Neural progenitor cell (in vitro differentiated cells): ENCODE measurements at places on chromosomes 13 and 19.

- peak overlapping the region; percentile 99 for H3K4me3 ChIP-seq
- H3K27me3 ChIP-seq = no peaks in the 10 kb centered on the region
- peaks cover 7% of the 10 kb centered on the region for H3K4me1 ChIP-seq
- no peak for DNase-seq
Observed at GRCh38 chr19:29714371-29714952, 599 bp downstream of the C19orf12 start.

GRCh38 chr19:17116996-17117702, 41.6 kb downstream of the MYO9B start:
- no peak overlapping the region for H3K4me3 ChIP-seq
- DNase-seq = no peak
- no peaks in the 10 kb centered on the region for H3K27me3 ChIP-seq
- H3K27ac ChIP-seq = no peak overlapping the region

DNA sequence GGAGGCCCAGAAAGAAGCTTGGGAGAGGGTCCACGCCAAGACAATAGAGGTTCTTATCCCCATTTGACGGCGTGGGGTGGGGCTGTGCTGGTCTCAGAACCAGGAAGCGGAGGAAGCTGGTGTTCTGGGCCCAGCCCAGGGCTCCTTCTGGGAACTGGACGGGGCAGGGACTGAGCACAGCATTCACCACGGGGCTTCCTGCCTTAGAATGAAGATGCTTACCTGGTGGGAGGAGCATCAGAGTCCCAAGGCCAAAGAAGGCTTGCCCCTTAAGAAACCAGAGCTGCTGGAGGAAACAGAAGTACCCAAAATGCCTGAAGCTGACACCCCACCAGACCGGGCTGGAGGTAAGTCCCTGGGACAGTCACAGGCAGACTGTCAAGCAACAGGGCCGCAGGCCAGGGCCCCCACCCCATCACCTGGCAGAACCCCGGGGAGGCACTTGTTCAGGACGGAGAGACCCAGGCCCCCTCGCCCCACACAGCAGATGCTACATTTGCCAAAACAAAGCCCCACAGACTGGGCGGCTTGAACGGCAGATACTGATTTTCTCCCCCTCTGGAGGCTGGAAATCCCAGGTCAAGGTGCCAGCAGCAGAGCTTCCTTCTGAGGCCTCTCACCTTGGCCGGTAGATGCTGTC, 17.8 kb upstream of the IGLON5 start:
- no peak overlapping the region for H3K27ac ChIP-seq
- H3K4me1 ChIP-seq = peaks cover 30% of the 10 kb centered on the region
- no peaks in the 10 kb centered on the region for H3K36me3 ChIP-seq
- H3K4me3 ChIP-seq = no peak overlapping the region
- H3K27me3 ChIP-seq = peaks cover 16% of the 10 kb centered on the region

- peak; percentile 84 for DNase-seq
- peaks cover 22% of the 10 kb centered on the region for H3K4me1 ChIP-seq
- peaks cover 26% of the 10 kb centered on the region for H3K27me3 ChIP-seq
- H3K4me3 ChIP-seq = peak within 1 kb of the TSS; percentile 77
Observed at GRCh38 chr13:52159159-52159982, at the start of gene NEK3. Gene NEK3, minus strand, starts transcription at chr13:52159597. Its CDS starts 3,406 bp downstream, at chr13:52156191.

DNA sequence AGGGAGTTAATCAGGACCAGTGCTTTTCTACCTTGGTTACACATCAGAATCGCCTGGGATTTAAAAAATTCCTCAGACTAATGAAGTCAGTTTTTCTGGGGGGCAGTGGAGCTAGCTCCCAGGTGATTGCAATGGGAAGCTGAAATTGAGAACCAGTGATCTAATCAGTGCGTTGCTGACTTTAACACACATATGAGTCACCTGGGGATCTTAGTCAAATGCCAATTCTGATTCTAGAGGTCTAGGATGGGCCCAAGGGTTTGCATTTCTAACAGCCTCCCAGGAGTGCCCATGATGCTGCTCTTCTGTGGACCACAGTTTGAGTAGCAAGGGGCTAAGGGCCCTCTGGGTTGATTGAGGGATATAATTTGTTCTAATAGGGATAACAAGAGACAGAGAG, 54.5 kb downstream of the KL start:
- no peak overlapping the region for H3K4me3 ChIP-seq
- H3K4me1 ChIP-seq = no peaks in the 10 kb centered on the region
- no peaks in the 10 kb centered on the region for H3K36me3 ChIP-seq
- DNase-seq = no peak

- H3K4me1 ChIP-seq = no peaks in the 10 kb centered on the region
- H3K36me3 ChIP-seq = no peaks in the 10 kb centered on the region
- no peak overlapping the region for H3K27ac ChIP-seq
- H3K4me3 ChIP-seq = no peak overlapping the region
- H3K27me3 ChIP-seq = no peaks in the 10 kb centered on the region
Observed at GRCh38 chr19:11256189-11256588, 6.1 kb downstream of the DOCK6 start.

DNA sequence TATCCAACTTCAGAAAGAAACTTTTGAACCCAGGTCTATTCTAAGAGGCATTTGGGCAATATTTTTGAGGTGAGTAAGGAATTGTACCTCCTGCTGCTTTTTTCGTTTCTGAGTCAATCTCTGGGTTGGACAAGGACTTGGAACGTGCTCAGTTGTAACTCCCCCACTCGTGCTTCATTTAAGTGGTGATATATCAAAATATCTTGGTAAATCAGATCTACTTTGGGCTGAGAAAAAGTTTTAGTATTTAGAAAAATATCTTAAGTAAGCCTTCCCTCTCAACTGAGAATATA, 728.9 kb downstream of the EFNB2 start:
- H3K4me3 ChIP-seq = no peak overlapping the region
- H3K4me1 ChIP-seq = no peaks in the 10 kb centered on the region
- no peak overlapping the region for H3K27ac ChIP-seq
- H3K36me3 ChIP-seq = no peaks in the 10 kb centered on the region
- DNase-seq = no peak
- H3K27me3 ChIP-seq = no peaks in the 10 kb centered on the region

DNA sequence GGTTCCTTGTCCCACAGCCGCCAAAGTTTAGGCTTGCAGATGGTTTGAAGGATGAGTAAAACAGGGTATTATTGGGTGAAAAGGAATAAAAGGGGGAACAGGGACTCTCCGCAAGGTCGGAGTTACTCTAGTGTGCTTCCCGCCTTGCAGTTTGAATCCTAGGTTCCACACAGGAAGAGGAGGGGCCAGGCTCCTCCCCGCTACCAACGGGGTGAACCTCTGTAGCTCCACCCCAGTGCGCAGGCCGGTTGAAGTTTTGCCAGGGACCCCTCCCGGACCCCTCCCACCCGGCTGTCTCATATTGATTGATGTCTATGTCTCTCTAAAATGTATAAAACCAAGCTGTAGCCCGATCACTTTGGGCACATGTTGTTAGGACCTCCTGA, 11.6 kb upstream of the GTF2F2 start:
- no peaks in the 10 kb centered on the region for H3K4me1 ChIP-seq
- no peak overlapping the region for H3K4me3 ChIP-seq

DNA sequence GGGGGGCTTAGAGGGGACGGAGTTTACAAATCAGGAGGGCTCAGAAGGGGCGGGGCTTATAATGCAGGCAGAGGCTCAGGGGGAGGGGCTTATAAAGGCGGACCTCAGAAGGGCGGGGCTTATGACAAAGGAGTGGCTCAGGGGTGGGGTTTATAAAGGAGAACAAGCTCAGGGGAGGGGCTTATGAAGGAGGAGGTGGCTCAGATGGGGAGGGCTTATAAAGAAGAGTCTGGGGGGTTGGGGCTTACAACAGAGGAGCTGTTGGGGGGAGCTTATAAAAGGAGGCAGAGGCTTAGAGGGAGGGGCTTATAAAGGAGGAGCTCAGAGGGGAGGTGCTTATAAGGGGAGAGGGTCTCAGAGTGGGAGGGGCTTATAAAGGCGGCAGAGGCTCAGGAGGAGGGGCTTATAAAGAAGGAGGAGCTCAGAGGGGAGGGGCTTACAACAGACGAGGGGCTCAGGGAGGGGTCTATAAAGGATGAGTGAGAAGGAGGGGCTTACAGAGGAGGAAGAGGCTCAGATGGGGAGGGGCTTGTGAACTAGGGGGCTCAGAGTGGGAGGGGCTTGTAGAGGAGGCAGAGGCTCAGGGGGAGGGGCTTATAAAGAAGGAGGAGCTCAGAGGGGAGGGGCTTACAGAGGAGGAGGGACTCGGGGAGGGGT, 1.0 kb downstream of the SMIM24 start:
- no peaks in the 10 kb centered on the region for H3K4me1 ChIP-seq
- H3K27ac ChIP-seq = no peak overlapping the region
- H3K27me3 ChIP-seq = peaks cover 26% of the 10 kb centered on the region
- DNase-seq = peak; percentile 66

GRCh38 chr13:75724752-75725517, 88.8 kb downstream of the LMO7 start:
- H3K36me3 ChIP-seq = no peaks in the 10 kb centered on the region
- no peaks in the 10 kb centered on the region for H3K27me3 ChIP-seq
- DNase-seq = no peak
- H3K4me3 ChIP-seq = no peak overlapping the region
- no peaks in the 10 kb centered on the region for H3K4me1 ChIP-seq

- H3K36me3 ChIP-seq = no peaks in the 10 kb centered on the region
- no peaks in the 10 kb centered on the region for H3K4me1 ChIP-seq
- no peak overlapping the region for H3K27ac ChIP-seq
- no peaks in the 10 kb centered on the region for H3K27me3 ChIP-seq
Observed at GRCh38 chr13:68509734-68510621, 1279.8 kb upstream of the PCDH9 start.

DNA sequence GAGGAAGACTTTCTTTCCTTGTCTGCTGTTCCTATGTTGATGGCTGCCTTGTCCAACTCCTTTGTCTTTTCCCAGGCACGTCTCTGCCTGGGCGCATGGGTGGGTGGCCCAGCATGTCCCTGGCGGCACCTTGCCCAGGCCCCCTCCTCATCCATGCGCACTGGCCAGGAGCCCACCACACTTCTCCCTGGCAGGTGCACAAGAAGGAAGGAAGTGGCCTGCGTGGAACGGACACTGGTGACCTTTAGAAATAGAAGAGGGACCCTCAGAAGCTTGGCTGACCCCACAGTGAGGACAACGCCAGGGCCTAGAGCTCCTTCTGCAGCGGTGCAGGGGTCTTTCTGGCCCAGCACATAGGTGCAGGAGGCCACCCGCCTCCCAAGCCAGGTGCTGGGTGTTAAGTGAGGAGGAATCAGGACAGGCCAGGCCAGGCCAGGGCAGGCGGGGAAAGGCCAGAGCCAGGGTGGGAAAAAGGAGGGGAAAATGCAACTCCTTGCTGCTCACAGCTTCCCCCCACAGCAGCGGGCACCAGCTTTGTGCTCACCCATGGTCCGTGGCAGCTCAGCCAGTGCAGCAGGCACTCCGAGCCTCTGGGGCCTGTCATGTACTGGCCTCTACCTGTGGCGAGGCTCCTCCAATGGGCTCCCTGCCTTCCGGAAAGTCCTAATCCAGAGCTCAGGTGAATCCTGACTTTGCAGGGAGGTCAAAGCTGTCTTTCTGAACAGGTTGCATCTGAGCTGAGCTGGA, 104.0 kb downstream of the SOX1 start:
- H3K36me3 ChIP-seq = no peaks in the 10 kb centered on the region
- no peak for DNase-seq
- no peak overlapping the region for H3K27ac ChIP-seq
- no peaks in the 10 kb centered on the region for H3K27me3 ChIP-seq
- H3K4me3 ChIP-seq = no peak overlapping the region
- peaks cover 24% of the 10 kb centered on the region for H3K4me1 ChIP-seq

GRCh38 chr13:26411206-26411605, 146.3 kb upstream of the WASF3 start:
- H3K4me1 ChIP-seq = no peaks in the 10 kb centered on the region
- H3K4me3 ChIP-seq = no peak overlapping the region
- DNase-seq = no peak
- H3K27me3 ChIP-seq = no peaks in the 10 kb centered on the region
- H3K27ac ChIP-seq = no peak overlapping the region

DNA sequence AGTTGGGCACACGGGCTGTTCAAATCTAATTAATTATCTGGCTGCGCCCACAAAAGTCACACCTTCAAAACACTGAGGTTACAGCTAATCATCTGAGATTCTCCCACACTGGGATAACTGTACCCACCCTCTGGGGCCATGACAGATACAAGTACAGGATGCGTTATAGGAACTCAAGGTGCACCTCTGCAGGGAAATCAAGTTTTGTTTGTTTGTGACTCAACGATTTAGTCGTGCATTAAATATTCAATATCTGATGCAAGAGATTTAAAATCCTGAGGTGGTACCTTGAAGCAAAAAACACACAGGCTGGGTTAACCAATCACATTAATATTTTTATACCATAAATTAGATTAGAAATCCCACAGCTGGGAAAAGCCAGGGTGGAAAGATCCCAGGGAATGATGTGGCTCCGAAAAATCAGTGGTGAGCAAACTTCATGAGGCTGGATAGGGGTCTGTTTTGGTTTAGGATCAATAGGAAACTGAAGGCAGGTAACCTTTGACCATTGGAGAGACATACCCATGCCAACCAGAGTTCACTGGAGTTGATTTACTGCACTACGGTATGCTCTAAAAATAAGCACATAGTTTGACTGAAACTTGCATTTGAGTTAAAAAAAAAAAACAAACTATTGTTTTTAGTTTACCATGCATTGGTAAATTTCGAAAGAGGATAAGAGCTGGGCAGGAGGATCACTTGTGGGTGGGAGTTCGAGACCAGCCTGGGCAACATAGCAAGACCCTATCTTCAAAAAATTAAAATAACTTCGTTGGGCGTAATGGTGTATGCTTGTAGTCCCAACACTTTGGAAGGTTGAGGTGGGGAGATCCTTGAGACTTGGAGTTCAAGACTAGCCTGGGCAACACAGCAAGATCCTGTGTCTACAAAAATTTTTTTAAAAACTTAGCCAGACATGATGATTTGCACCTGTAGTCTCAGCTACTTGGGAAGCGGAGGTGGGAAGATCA, 23.9 kb upstream of the CEBPG start:
- no peak for DNase-seq
- H3K27me3 ChIP-seq = peaks cover 8% of the 10 kb centered on the region
- peaks cover under 1% of the 10 kb centered on the region for H3K4me1 ChIP-seq
- H3K36me3 ChIP-seq = no peaks in the 10 kb centered on the region

DNA sequence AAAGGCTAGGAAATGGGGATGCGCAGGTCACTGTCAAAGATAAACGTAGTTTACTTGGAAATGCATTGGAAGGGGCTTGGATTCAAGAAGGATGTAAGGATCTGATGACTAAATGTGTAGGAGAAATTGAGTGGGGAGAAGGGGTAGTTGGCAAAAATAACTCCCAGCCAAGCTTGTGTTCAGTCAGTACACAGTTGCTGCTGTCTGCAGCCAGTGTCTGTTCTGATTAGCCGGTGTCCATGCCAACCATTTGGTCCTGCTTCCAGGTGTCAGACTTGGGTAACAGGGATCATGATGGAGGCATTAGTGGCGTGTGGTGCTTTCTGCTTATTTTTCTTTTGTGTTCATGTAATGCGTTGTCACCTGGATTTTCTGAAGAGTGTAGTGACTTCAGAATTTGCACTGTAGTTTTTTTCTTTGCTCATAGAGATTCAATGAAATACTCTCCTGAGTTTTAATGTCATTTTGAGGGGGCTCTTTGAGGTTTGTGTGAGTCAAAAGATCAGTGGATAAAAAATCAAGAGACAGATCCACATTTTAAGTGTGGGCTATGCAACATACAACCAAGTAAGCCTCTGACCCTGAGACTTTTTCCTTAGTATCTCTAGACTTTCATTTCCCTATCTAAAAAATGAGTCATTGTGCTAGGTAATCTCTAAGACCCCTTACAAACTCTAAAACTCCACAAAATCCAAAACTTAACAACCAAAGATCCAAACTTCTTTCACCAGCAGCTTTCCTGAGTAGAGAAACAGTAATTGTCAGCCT, 103.9 kb downstream of the WDFY2 start:
- peak; percentile 8 for DNase-seq
- H3K4me3 ChIP-seq = no peak overlapping the region
- H3K27me3 ChIP-seq = no peaks in the 10 kb centered on the region
- peaks cover 25% of the 10 kb centered on the region for H3K4me1 ChIP-seq

GRCh38 chr13:93953841-93954240, 525.6 kb downstream of the DCT start:
- no peak overlapping the region for H3K4me3 ChIP-seq
- no peak for DNase-seq
- H3K4me1 ChIP-seq = no peaks in the 10 kb centered on the region
- no peak overlapping the region for H3K27ac ChIP-seq
